ENCODE measurements at places on chromosomes 1 and 21. TPM values are rescaled to one million over a fixed set of nuclear protein-coding genes. Genes with fewer than 3 reads are reported as not detected.

DNA sequence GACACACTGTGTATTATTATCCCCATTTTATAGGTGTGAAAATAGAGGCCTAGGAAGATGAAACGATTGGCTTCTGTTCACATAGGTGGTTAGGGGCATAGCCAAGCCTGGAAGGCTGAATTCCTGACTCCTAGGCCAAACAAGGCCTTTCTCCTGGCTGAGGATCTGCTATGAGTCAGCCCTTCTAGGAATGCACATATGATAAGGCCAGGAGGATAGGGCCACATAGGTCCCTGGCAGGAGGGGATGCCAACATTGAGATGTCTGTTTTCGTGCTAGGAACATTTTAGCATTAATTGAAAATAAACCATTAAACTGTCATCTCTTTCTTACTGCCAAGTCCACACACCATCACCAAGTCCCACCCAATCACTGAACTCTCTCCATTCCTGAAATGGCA lies 9.2 kb downstream of the CSMD2 start:
- H3K4me1 ChIP-seq, result no peaks in the 10 kb centered on the region
- no peak for DNase-seq
- no peaks in the 10 kb centered on the region for H3K27me3 ChIP-seq
- no peaks in the 10 kb centered on the region for H3K36me3 ChIP-seq

DNA sequence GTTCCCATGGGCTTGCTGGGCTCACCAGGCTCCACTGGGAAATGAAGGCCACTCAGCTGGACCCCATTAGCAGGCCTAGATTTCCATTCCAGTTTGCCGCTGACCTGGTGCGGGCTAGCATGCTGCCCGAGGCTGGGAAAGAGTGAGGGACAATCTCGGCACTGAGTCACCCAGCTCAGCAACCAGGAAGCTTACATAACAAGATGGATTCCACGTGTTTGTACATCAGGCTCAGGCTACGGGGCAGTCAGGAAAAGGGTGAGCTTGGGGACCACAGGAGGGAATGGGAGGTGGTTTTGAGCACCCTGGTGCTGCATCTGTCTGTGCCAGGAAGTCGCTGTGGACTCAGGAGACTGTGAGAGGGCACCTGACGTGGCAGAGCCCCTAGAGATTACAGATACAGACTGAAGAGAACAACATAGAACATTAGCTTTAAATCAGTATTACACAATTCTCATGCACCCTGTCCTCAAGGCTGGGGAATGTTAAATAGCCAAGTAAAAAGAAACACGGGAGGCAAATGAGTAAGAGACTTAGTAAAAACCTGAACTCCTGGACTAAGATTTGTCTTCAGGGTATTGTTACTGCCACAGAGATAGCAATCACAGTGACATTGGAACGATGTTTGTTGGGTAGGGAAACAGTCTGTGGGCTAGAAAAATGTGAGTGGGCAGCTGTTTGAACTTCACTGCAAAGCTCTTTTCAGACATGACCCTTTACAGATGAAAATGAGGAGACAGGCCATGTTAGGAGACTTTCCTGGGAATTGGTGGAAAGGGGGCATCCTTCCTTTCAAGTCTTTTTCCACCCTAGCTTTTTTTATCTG lies 51.1 kb downstream of the GLUL start:
- no peaks in the 10 kb centered on the region for H3K27me3 ChIP-seq
- DNase-seq, result no peak
- H3K36me3 ChIP-seq, result no peaks in the 10 kb centered on the region
- no peak overlapping the region for H3K4me3 ChIP-seq
- no peak overlapping the region for H3K27ac ChIP-seq

- no peak overlapping the region for H3K27ac ChIP-seq
- no peak for DNase-seq
- peaks cover 74% of the 10 kb centered on the region for H3K36me3 ChIP-seq
- no peaks in the 10 kb centered on the region for H3K27me3 ChIP-seq
Measured at GRCh38 chr1:7967196-7967595, 5.7 kb downstream of the PARK7 start.

OR6K6 gene
- total RNA-seq, result not detected

DNA sequence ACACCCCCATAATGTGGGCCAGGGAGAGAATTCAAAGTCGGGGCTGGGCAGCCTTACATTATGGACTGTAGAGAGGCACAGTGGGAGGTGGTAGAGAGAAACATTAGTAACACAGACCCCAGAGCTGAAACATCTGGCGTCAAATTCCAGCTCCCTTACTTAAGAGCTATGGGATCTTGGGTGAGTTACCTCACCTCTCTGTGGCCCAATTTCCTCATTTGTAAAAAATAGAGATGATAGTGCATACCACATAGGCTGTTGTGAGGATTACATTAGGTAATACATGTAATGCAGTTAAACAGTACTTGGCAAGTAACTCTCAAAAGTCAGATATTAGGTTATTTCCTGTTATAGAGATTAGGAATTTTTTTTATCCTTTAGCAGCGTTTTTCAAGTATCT lies 160.5 kb upstream of the KIAA0040 start:
- no peaks in the 10 kb centered on the region for H3K4me1 ChIP-seq
- H3K27me3 ChIP-seq, result no peaks in the 10 kb centered on the region
- H3K27ac ChIP-seq, result no peak overlapping the region
- H3K36me3 ChIP-seq, result no peaks in the 10 kb centered on the region
- DNase-seq, result no peak

PER3 gene
- total RNA-seq, result 10.4 TPM

KANK4 gene
- not detected for total RNA-seq

DNA sequence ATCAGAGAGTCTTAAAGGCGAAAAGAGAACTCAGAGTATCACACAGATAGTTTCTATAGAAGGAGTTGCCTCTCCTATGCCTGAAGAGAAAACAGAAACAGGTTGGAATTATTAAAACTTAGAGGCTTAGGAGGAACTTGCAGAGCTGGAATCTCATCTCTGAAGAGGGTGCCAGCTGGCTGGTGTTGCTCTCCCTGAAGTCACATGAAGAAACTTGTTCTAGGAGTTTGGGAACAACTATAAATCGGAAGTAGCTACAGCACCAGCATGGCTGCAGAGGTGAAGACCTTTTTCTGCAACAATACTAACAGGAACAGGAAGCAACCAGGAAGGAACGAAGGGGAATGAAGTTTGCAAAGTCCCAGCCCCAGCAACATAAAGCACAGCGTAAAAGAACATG lies 35.8 kb downstream of the FMO3 start:
- H3K27me3 ChIP-seq, result no peaks in the 10 kb centered on the region
- H3K4me1 ChIP-seq, result no peaks in the 10 kb centered on the region
- DNase-seq, result no peak
- H3K27ac ChIP-seq, result no peak overlapping the region

DNA sequence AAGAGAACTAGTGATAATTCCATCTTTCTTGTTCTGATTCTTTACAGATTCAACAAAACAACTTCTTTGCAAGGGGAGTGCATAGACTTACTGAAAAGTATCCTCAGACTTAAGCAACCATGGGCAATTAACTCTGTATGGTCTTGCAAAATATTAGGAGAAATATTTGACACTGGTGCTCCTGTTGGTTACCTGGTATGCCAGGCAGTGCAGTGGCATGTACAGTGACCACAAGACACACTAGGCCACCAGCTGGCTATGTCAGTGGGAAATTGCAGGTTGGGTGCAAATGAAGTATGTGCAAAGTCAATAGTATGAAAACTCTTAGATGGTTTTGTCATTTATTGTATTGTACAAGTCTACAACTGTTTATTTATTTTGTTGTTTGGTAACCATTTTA lies 34.5 kb downstream of the EPS15 start:
- no peak overlapping the region for H3K27ac ChIP-seq
- H3K27me3 ChIP-seq, result no peaks in the 10 kb centered on the region
- no peak for DNase-seq
- no peak overlapping the region for H3K4me3 ChIP-seq

LCE2C gene
- total RNA-seq, result not detected

ARHGEF16 gene
- not detected for total RNA-seq

GRCh38 chr1:174204697-174205308 lies 45.5 kb downstream of the RABGAP1L start:
- no peak overlapping the region for H3K4me3 ChIP-seq
- H3K36me3 ChIP-seq, result no peaks in the 10 kb centered on the region
- no peaks in the 10 kb centered on the region for H3K27me3 ChIP-seq
- no peak overlapping the region for H3K27ac ChIP-seq
- no peak for DNase-seq
- H3K4me1 ChIP-seq, result peaks cover 21% of the 10 kb centered on the region

- no peak overlapping the region for H3K4me3 ChIP-seq
- no peaks in the 10 kb centered on the region for H3K36me3 ChIP-seq
- no peaks in the 10 kb centered on the region for H3K27me3 ChIP-seq
- H3K4me1 ChIP-seq, result peaks cover 6% of the 10 kb centered on the region
Measured at GRCh38 chr1:5053744-5054143, 399.3 kb downstream of the AJAP1 start.

PDC gene
- total RNA-seq, result not detected

DNA sequence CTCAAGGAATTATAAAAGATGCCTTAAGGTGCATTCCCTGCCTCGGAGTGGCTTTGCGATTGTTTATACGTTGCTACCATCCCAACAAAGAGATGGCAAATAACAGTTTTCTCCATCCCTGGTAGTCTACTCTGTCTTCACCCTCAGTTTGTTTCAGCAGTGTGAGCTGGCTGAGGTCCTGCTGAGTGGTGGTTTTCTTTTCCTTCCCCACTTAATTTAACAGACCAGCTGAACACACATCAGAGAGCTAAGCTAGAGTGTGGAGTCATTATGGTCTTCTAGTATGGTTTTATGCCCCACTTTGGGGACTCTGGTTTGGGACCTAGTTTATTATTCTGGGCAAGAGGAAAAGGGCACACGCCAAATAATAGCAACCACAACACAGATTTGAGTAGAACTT lies 2.2 kb downstream of the PIGV start:
- no peak overlapping the region for H3K4me3 ChIP-seq
- H3K27me3 ChIP-seq, result no peaks in the 10 kb centered on the region
- H3K4me1 ChIP-seq, result peaks cover 42% of the 10 kb centered on the region
- peak overlapping the region; percentile 95 for H3K27ac ChIP-seq

S100A16 gene
- total RNA-seq, result not detected

- H3K27me3 ChIP-seq, result peaks cover 8% of the 10 kb centered on the region
- peak; percentile 3 for DNase-seq
- no peak overlapping the region for H3K27ac ChIP-seq
Measured at GRCh38 chr1:43531107-43531905, 623 bp downstream of the PTPRF start.

S100B gene
- total RNA-seq, result 0.95 TPM

DNA sequence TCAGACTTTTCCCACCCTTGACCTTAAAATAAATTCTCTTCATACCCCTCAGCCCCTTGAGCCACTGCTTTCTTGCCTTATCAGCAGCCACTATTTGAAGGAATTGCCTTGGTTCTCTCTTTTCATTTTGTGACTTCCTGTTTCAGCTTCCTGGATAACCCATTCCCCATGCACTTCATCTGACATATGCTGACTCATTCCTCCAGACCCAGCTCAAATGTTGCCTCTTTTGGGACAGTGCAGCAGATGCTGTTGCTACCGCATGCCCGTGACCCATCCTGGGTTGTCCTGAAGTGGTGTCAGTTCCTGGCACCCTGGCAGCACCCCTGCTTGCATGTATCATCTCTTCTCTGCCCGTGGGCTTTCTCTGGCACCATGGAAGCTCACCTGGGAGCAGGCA lies 496.1 kb downstream of the PTPRU start:
- no peaks in the 10 kb centered on the region for H3K27me3 ChIP-seq
- H3K36me3 ChIP-seq, result no peaks in the 10 kb centered on the region
- no peak overlapping the region for H3K4me3 ChIP-seq
- no peak for DNase-seq

GRCh38 chr1:85576642-85577418 lies 3.7 kb upstream of the CCN1 start:
- no peaks in the 10 kb centered on the region for H3K4me1 ChIP-seq
- no peaks in the 10 kb centered on the region for H3K27me3 ChIP-seq
- DNase-seq, result no peak
- H3K27ac ChIP-seq, result no peak overlapping the region
- H3K36me3 ChIP-seq, result no peaks in the 10 kb centered on the region

ATP1A2 gene
- total RNA-seq, result not detected

DNA sequence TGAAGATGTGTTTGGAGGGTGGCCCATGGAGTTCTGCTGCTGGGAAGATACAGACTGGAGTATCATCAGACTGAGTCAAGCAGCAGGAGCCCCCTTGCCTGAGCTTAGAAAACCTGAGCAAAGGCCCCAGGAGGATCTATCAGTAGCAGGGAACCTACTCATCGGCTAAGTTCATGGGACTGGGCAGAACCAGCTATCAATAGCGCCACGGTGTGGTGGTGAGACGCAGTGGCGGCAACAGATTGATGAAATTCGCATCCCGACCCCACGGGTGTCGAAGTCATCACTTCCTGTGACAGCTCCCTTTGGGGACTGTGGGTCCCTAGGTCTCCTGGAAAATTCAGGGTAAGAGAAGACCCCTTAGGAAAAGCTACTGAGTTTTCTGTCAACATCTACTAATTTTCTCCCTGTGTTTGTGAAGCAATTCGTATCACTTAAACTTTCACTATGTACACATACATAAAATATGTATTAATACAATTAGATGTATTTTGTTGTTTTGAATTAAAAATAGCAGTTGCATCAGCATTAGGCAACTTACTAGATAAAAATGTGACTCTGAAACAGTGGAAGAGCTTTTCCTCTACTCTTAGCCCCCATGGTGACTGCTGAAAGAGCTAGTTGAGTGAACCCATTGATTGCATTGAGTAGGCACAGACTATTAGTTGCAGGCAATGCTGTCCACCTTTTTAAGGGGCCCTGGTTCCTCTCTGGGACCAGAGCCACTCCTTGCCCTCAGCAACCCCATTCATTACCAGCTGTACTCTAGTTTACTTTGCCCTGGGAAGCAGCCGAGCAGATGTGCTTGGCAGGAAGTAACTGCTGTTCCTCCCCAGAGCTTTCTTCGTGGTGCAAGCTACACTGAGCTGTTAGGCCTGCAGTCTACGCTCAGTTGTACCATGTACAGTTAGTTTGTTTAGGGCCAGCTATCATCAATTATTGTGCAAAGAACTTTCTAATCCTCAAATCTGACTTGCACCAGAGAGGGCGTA lies 7.3 kb upstream of the CACNA1S start:
- no peaks in the 10 kb centered on the region for H3K36me3 ChIP-seq
- no peak overlapping the region for H3K4me3 ChIP-seq
- H3K4me1 ChIP-seq, result peaks cover 11% of the 10 kb centered on the region
- no peak overlapping the region for H3K27ac ChIP-seq

DNA sequence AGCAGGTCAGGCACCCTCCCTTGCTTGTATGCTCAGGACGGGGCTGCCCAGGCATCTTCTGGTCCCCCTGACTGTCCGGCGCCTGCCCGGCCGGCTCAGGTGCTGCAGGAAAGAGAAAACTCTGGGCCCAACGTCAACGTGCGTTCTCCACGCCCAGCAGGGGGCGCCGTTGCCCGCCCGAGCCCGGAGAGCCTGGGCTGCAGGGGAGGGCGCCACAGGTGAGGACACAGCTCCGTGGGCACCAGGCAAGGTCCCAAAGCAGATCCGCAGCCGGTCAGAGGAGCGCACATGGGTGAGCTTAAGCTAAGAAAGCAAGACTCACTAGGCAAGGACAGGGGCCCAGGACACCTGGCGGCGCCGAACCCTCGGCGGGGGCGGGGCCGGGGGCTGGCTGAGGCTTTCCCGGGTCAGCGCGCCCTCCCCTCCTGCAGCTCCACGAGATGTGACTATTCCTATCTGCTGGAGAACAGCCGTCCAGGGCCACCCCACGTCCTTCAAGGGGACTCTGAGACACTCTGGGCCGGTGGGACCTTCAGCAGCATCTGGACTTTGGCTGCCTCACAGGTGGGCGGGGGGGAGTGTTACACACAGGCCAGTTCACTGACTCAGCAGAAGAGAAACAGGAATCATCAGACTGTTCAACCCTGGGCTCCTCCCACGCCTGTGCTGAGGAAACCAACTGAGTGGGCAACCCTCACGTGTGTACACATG lies 29.3 kb downstream of the KRTAP10-1 start:
- peaks cover 7% of the 10 kb centered on the region for H3K4me1 ChIP-seq
- no peak overlapping the region for H3K27ac ChIP-seq
- H3K27me3 ChIP-seq, result no peaks in the 10 kb centered on the region
- no peaks in the 10 kb centered on the region for H3K36me3 ChIP-seq

FAM131C gene
- total RNA-seq, result not detected
